Tongue (tissue), 3 donors: ENCODE measurements at places on chromosomes 5 and 9. TPM values are rescaled to one million over a fixed set of nuclear protein-coding genes. Genes with fewer than 3 reads are reported as not detected.
A peak's percentile ranks its signal among the peaks of the same experiment; 100 is the strongest.

The PCDHGB1 gene
- total RNA-seq, result 3.7 TPM

The JAK2 gene
- 25.2 TPM for total RNA-seq

The CCIN gene
- 0.41 TPM for total RNA-seq

GRCh38 chr9:125133403-125134329 lies 9.7 kb downstream of the SCAI start:
- no peak for DNase-seq

The CDH10 gene
- total RNA-seq, result 2.5 TPM

DNA sequence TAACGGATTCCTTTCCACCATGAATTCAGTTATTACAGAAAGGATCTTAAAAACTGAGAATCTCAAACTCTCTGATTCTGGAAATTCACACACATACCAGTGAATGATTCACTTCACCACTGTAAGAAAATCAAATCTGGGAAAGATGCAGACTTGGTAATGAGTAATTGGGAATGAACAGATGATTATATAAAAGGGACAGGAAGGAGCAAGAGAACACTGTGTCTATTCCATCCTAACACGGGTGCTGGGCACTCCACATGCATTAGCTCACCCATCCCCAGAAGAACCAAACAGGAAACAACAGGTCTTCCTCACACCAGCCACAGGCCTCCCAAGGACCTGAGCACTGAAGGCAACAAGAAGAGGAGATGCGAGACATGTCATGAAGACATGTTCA lies 74.8 kb upstream of the ZNF622 start:
- DNase-seq, result no peak

The PCA3 gene
- 0.62 TPM for total RNA-seq

The GRIN3A gene
- total RNA-seq, result 0.21 TPM

The CXCL14 gene
- 71.1 TPM for total RNA-seq

The CDKN2B gene
- 2.2 TPM for total RNA-seq

DNA sequence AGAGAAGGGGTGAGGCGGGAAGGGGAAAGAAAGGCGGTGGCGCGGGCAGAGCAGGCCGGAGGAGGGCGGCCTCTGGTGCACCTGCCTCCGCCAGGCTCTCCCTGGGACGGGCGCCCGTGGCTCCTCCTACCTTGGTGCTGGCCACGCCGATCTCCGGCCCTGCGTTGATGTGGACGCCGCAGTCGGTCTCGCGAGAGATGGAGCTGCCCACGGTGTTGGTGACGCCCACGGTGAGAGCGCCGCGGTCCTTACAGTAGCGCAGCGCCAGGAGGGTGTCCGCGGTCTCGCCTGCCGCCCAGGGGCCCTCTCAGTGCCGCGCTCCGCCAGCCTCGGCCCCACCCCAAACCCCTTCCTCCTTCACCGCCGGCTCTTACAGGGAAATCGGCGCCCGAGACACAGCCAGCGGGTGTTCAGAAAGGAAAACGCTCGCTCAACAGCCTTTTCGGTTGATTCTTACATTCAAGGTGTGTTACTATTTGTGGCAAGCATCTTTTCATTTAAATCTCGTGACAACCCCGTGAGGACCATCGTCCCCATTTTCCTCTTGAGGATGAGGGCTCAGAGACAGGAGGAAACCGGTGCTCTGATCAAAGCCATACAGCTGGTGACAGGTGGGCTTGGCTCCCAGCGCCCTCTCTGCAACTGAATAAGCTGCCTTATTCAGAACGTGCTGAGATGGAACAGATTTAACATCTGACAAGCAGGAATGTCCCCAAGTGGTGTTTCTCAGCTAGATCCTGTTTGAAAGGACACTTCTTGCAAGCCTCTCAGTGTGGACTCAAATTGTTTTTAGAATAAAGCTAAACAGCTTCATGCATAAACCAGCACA lies 22.0 kb upstream of the MAPK9 start:
- DNase-seq, result peak; percentile 67

DNA sequence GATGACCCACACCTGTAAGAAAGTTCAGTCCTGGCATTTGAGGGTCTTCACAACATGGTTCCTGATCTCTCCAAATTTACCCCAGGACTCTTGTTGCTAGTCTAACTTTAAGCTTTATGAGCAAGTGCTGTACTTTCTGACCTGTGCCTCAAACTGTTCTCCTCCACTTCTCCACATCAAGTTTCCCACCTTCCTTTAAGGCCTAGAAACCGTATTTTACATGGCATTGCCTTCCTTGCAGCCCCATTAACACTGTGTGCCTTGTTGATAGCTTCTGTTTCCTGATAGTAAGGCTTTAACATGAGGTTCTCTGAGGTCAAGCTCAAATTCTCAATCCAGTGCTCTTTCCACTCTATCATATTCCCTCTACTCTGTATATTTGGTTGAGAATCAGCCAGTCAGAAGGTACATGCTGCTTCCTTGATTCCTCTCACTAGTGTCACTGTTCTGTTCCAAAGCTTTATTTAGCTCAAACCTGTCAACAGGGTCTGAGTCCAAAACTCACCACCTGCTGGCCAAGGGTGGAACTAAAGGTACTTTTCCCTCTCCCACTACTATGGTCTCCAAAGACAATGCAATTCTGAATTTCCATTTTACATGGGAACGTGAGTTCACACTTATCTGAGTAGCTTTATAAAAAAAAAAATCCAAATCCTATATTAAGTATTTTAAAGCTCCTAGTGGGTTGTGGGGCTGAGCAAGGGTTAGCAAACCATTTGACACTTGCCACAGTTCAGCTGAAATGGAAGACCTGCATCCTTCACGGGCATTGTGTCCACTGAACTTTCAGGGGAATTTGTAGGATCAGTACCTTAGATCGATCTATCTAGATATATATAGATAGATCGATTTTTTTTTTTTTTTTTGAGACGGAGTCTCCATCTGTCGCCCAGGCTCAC lies 21.1 kb downstream of the VCP start:
- peak; percentile 64 for DNase-seq

- no peak for DNase-seq
Observed at GRCh38 chr9:136644593-136645351, 17.9 kb upstream of the EGFL7 start.

DNA sequence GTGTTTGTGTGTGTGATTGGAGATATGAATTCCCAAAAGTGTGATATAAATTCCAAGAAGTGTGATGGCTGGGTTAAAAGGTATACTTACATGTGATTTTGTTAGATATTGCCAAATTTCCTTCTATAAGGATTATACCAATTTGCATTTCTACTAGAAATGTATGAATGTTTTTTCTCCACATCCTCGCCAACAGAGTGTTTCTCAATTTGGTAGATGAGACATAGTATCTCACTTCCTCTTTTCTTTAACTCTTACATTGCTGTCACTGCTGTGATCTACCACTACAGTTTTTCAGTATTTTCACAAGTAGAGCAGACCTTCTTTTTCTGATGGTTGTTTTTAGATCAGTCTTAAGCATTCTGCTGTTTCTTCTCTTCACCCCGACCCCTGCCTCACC lies 111.3 kb downstream of the FER start:
- DNase-seq, result peak; percentile 2

- DNase-seq, result no peak
Observed at GRCh38 chr9:96437454-96437853, 12.5 kb upstream of the HABP4 start.

DNA sequence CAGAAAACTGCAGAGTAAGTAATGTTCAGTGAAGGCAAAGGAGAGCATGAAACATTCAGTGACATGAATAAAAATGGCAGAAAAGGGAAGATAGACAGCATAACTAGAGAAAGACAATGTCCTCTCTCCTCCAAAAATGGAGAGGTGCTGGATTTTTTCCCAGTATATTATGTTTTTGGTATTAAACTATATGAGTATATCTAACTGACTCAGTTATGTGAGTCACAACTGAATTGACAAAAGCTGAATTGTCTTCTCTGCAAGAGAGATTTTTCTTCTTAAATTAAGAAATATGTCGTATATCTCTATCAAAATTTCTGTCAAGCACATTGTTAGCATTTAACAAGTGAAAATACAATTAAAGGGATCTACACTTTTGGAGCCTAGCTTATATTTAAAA lies 375.1 kb downstream of the CHSY3 start:
- DNase-seq, result no peak

- DNase-seq, result no peak
Observed at GRCh38 chr9:133870598-133871595, 121.2 kb downstream of the VAV2 start.

GRCh38 chr5:147760086-147760875 lies 22.2 kb downstream of the JAKMIP2 start:
- DNase-seq, result no peak

DNA sequence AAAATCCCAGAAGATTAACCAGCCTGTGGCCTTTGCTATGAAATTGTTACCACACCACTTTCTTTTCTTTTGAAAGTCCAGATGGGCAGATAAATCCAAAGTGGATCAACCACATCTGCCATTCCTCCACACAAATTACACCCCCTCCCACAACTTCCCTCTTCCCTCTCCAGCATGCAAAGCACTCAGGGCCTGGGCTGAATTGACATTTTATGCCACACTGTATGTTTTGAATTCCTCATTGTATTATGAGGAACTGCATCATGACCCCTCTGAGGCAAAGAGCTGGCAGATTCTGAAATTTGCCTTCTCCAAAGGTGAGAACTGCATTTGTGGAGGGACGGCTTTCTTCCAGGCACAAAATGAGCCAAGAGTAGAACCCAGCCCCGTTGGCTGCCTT lies 589.2 kb upstream of the KLF4 start:
- peak; percentile 60 for DNase-seq

- no peak for DNase-seq
Observed at GRCh38 chr5:24624872-24625271, 19.9 kb downstream of the CDH10 start.

GRCh38 chr5:136193322-136193935 lies 467 bp upstream of the SMIM32 start:
- DNase-seq, result no peak

The COMMD10 gene
- total RNA-seq, result 47.9 TPM

The KIAA0825 gene
- total RNA-seq, result 13.1 TPM

DNA sequence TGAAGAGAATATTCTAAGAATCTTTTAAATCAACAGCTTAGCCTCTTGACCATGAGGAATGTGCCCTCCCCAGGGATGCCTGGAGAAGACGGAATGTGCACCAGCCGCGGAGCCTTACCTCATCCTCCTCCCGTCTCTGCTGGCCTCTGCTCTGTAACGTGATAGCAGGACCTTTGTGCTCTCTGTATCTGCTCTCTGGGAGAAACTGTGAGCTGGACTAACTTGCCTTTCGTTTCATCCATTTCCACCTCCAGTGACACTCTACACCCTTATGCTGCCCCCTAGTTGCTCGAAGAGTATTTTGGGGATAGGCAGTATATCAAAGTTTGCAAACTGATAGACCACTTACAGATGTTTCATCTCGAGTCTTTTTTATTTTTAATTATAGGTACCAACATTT lies 141.4 kb downstream of the NPR3 start:
- peak; percentile 41 for DNase-seq

GRCh38 chr5:134833340-134834032 lies 12.3 kb upstream of the C5orf24 start:
- DNase-seq, result peak; percentile 7

The UNC13B gene
- total RNA-seq, result 33.0 TPM

DNA sequence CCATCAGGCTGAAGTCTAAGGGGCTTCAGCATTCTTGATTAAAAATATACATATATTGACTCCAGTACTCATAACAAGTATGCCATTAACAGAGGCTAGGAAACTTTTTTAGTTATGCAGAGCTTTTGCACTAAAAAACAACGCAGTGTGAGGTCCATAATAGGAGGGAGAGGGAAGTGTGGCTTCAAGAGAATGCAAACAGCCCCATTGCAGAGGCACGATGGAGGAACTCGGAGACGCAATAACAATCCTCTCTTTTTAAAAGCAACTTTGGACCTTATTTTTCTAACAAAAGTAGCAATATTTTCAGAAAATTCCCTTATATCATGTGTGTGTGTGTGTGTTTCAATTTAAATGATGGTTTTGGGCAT lies 150.0 kb upstream of the PTCH1 start:
- DNase-seq, result no peak

The COL27A1 gene
- 21.6 TPM for total RNA-seq

The ZNF883 gene
- 3.8 TPM for total RNA-seq

- DNase-seq, result peak; percentile 29
Observed at GRCh38 chr5:17305964-17306725, 88.7 kb downstream of the BASP1 start.

- peak; percentile 76 for DNase-seq
Observed at GRCh38 chr5:38420691-38421390, 135.6 kb downstream of the LIFR start.

DNA sequence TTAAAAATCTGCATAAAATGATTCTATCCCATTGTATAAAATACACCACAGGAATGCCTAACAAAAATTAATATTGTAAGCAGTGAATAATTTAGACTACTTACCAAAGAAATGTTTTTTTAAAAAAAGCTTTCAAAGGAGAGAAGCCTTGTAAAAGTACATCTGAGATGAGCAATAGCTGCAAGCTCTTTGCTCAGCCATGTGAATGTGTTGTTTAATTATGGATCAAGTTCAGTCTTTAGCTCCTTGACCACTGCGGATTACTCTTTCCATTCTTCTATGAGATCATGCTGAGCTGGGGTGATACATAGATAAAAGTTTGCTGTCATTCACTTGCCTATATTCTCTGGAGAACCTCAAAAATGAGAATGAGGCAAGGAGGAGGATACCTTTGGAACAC lies 782.4 kb upstream of the ZNF608 start:
- no peak for DNase-seq

GRCh38 chr9:3863111-3863528 lies 337.3 kb upstream of the RFX3 start:
- DNase-seq, result peak; percentile 43

DNA sequence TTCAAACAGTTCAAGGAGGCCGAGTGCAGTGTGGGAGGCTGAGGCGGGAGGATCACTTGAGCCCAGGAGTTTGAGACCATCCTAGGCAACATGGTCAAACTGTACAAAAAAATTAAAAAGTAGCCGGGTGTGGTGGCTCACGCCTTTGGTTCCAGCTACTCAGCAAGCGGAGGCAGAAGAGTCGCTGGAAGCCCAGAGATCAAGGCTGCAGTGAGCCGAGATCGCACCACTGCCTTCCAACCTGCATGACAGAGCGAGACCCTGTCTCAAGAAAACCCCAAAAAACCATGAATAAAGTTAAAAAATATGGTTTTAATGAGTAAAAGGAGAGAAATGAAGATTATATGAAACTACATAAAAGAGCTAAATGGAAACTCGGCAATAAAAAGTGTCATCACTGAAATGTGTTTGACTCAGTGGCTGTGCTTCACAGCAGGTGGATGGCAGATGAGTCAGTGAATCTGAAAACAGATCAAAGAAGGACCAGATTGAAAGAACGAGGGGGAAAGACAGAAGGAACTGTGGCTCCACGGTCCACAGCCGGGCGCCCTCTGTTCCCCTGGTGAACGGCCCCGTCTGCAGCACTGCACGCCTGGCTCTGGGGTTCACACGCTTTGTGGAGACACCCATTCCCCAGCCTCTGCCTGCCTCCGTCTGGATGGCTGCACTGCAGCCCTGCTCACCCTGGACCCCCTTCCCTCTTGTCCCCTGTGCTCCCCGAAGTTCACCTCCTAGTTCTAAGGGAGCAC lies 25.1 kb downstream of the EXD3 start:
- no peak for DNase-seq

DNA sequence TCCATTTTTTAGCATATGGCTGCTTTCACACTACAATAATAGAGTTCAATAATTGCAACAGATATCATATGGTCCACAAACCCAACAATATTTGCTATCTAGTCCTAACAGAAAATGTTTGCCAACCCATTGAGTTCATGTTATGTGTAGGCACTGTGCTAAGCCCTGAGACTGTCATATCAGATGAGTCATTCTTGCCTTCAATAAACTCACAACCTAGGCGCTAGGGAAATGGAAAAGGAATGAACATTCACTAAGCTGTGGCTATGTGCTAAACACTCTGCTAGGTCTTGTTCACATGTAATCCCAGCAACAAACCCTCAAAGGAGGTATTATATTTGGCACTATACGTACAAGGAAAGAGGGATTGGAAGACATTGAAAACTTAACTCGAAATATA lies 8.4 kb upstream of the TIMD4 start:
- DNase-seq, result no peak

GRCh38 chr9:93567271-93567959 lies 9.0 kb upstream of the PHF2 start:
- peak; percentile 43 for DNase-seq
